ENCODE measurements at places on chromosomes 7 and 10.
A peak's percentile ranks its signal among the peaks of the same experiment; 100 is the strongest.

DNA sequence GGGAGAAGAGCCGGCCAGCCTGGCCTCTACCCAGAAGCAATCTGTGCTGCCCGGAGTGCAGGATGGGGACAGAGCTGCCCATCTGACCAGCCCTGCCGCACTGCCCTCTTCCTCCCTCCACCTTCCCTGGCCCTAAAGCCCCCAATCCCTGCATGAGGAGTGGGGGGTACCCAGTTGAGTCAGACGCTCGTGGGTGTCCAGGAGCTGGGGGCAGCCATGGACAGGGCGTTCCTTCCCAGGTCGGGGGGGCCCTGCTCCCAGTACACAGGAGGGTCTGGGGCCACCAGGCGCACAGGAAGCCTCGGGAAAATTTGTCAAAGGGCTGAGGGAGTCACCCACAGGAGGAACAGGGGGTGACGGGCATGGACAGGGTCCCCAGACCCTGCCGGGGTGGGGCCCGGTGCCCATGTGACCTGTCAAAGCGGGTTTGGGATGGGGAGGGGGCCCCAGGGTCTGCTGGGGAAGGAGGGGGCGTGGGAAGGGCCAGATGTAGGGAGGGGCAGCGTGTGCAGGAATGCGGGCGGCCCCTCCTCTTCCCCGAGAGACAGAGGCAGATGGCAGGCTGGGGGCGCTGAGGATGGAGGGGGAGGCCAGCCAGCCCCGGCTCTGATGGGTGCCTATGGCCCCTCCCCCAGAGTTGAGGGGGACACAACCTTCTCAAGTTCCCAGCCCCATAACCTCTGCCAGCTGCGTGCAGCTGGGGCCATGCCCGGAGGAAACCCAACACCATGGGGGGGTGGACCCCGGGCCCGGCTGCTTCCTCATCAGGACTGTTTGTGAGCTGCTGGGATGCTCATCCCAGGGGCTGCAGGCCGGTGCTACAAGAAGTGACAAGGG, 21.5 kb upstream of the GRIFIN start:
- no peak for DNase-seq

- DNase-seq, result no peak
Observed at GRCh38 chr7:135745703-135746312, 2.8 kb downstream of the FAM180A start.

DNA sequence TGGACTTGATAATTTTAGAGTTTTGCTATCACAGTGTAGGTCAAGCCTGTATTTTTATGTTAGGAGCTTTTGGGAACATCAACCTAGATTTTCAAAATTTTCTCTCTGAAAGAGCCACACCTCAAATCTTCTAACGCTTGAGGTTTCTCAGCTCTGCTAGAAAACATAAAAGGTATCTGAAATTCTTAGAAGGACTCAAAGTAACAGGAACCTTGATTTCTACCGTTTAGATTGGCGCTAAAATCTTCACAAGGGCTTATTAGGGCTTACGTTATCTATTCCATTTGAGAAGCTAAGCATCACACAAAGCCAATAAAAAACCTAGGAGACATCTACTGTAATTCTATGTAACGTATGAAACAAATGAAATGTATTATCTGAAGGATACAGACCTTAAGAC, 192.4 kb downstream of the AHR start:
- DNase-seq, result no peak

- DNase-seq, result peak; percentile 18
Observed at GRCh38 chr7:137454246-137454724, 110.8 kb upstream of the PTN start.

- peak; percentile 15 for DNase-seq
Observed at GRCh38 chr7:129502708-129503685, 666 bp downstream of the SMKR1 start.

GRCh38 chr7:153290066-153290465, 530.5 kb downstream of the ACTR3B start:
- no peak for DNase-seq

DNA sequence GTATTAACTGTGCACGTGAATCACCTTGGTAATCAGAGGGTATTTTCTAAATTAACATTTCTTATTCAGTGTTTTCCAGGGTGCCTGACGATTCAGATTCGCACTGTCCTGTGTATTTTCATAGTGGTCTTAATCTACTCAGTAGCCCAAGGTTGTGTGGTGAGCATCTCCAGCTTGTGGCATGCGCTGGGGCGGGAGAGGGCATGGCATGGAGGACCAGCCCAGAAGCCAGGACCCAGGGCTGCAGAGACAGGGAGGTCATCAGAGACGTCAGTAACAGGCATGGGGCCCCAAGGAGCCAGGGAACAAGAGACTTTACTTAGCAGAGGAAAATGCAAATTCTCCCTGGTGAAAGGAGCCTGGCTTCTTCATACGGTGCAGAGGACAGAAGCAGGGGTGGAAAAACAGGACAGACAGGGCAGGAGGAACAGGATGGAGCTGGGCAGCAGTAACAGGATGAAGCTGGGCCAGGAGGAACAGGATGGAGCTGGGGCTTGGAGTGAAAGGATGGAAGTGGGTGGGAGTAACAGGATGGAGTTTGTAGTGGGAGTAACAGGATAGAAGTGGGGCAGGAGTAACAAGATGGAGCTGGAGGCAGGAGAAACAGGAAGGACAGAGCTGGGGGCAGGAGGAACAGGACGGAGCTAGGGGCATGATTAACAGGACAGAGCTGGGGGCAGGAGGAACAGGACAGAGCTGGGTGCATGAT, 110.9 kb downstream of the ADCY1 start:
- DNase-seq, result no peak

DNA sequence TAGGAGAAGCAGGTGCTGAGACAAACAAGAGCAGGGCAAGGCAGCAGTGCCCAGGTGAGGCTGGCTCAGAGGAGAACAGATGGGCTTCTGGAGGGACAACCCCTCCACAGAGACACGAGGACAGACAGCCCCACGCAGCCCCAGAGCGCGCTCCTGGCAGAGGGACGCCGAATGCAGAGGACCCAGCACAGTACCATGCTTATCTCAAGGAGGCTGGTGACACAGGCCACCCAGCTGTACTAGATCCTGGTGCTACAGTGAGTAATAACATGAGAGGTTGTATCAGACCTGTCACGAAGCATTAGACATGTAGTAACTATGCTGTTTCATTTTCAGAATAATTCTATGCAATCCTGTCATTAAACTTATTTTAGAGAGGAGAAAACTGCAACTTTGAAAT, 60.4 kb upstream of the NCAPG2 start:
- no peak for DNase-seq

DNA sequence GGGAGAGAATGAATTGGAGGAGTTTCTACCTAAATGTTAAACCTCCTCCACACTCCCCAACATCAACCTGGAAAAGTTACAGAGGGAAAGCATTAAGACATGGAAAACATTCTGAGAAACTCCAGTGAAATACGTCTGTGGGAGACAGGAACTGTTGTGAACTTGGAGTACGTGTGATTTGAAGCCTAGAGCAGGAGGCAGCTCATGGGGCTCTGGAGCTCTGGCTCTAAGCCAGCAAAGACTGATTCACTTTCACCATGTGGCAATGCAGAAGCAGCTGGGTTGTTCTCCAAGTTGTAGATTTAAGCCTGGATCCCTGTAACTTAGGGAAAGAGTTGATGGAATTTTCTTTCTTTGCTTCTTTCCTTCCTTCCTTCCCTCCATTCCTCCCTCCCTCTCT, 503.2 kb downstream of the NRG3 start:
- no peak for DNase-seq

DNA sequence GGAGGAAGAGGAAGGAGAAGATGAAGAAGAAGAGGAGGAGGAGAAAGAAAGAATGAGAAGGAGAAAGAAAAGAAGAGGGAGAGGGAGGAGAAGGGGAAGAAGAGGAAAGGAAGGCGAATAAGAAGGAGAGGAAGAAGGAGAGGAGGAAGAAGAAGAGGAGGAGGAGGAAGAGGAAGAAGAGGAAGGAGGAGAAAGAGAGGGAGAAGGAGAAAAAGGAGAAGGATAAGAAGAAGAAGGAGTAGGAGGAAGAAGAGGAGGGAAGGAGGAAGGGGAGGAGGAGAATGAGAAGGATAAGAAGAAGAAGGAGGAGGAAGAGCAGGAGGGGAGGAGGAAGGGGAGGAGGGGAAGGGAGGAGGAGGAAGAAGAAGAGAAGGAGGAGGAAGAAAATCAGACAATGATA, 149.2 kb upstream of the LYZL2 start:
- no peak for DNase-seq

GRCh38 chr10:110797416-110797815, 74.3 kb upstream of the PDCD4 start:
- DNase-seq, result no peak

DNA sequence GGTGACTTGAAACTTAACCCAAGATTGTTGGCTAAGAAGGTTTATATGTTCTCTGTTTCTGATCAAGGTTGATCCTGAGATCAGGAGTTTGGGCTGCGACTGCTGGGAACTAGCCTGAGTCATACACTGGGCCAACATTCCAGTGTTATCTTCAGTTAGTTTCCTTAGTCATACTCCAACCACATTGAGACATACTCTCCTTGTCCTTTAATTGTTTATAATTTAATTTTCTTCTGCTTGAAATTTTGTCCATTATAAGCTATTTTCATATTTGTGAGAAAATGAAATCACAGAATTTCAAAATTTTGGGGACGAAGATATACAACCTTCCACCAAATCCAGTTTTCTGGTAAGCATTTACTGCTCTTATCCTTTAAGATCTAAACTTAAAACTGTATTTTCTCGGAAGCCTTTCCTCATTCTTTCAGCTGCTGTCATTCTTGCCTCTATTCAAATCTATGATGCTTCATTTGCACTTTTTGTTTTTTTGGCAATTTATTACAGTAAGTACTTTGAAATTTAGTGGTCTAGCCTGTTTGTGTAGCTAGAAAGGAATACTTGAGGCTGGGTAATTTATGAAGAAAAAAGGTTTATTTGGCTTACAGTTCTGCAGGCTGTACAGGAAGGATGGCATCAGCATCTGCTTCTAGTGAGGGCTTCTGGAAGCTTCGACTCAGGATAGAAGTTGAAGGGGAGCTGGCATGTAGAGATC, 63.4 kb upstream of the POT1 start:
- DNase-seq, result no peak

All from cerebellum (tissue), 4 donors.